ENCODE measurements at places on chromosomes 2 and 18.

- DNase-seq: no peak
These were observed 11.1 kb upstream of the RBFA start for GRCh38 chr18:80023173-80023572.

DNA sequence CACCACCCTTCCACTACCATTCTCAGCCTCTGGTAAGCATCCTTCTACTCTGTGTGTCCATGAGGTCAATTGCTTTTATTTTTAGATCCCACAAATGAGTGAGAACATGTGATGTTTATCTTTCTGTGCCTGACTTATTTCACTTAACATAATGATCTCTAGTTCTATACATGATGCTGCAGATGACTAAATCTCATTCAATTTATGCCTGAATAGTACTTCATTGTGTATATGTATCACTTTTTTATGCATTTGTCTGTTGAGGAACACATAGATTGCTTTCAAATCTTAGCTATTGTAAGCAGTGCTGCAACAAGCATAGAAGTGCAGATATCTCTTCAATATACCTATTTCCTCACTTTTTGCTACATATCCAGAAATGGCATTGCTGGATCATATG, 733.3 kb downstream of the SUCLG1 start:
- DNase-seq: no peak

DNA sequence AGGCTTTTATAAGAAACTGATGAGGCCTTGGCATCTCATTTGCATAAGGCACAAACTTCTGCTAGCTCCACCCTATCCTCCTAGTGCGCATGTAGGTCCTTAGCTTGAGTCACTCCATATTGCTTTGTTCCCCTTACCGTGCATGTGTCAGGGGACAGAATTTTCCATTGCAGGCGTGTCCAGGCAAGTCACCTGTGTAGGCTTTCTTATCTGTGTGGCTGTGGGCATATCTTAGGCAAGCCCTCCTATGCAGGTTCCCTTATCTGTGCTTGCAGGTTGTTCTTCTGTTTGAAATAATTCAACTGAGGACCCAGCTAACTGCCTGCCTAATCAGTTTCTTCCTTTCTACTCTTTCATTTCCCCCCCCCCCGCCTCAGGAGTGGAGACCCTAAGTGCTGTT, 63.3 kb upstream of the CDCA7 start:
- DNase-seq: no peak

DNA sequence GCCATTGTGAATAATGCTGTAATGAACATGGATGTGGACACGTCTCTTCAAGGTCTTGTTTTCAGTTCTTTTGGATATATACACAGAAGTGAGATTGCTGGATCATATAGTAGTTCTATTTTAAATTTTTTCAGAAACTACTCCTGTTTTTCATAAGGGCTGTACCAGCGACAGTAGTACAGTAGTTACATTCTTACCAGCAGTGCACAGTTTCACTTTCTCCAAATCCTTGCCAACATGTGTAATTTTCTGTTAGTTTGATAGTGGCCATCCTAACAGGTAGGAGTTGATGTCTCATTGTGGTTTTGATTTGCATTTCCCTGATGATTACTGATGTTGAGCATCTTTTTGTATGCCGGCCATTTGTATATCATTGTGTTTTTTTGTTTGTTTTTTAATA, 81.7 kb downstream of the EPC2 start:
- no peak for DNase-seq

DNA sequence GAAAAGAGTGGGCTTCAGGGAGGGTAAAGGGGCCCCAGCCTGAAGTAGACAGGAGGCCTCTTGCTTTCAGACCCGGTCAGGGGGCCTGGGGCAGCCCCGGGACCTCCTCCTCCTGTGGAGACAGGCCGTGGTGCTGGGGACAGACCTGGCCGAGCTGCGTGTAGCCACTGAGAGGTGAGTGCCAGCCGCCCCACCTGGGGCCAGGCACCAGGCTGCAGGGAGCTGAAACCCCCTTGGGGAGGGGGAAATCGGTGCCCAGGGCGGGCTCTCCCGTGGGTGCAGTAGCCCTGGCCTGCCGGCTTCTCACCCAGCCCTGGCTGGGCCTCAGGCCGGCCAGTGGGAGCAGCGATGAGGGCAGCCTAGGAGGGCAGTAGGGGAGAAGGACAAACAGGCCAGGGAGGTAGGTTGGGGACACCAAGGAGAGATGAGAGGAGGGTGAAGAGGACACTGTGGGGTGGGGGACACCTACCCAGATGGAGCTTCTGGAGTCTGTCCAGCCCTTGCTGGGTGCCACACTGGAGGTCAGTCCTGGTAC, 24.0 kb downstream of the CROCC2 start:
- DNase-seq: no peak

DNA sequence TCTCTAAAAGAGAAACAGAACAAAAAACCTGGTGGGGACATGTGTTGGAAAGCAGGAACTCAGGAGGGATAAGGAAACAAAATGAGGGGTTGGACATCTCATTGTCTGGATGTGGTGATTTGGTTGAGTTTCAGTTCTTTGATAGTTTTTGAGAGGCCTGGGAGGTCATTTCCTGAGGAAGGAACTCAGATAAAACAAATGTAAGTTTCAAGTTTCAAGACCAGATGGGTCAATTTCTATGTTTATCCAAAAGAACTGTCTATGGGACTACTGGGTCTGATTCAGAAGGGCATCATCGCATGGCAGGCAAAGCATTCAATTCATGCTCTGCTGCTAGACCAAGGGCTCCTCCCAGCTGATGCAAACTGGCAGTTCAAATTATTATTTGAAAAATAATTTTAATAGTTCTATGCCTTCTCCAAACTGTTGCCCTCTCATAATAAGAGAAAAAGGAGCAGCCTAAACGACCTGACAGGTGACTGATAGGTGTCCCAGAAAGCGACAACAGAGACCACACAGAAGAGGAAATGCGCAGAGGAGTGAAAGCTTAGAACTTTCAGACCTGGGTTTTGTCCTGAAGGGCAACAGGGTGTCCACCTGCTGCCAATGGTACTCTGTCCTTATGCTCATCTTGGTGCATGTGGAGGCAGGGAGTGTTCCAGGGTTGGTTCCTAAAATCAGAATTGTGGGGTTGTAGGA, 39.3 kb upstream of the SH3RF3 start:
- DNase-seq: no peak

DNA sequence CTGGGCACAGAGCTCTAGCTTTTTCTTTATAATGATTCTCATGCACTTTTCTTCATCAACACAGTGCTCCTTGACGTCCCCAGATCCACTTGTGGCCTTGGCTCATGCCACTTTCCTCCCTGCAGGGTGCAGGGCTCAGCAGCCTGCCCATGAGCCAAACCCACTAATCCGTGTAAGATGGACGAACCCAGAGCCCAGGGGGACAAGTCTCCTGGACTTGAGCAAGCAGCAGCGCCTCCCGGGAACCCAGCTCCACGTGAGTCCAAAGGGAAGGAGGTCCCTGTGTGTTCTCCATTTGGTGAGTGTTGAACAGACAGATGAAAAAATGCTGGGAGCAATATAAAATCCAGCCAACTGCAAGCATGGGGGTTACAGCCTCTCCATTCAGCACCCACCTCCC, 470.6 kb upstream of the HS6ST1 start:
- DNase-seq: no peak

DNA sequence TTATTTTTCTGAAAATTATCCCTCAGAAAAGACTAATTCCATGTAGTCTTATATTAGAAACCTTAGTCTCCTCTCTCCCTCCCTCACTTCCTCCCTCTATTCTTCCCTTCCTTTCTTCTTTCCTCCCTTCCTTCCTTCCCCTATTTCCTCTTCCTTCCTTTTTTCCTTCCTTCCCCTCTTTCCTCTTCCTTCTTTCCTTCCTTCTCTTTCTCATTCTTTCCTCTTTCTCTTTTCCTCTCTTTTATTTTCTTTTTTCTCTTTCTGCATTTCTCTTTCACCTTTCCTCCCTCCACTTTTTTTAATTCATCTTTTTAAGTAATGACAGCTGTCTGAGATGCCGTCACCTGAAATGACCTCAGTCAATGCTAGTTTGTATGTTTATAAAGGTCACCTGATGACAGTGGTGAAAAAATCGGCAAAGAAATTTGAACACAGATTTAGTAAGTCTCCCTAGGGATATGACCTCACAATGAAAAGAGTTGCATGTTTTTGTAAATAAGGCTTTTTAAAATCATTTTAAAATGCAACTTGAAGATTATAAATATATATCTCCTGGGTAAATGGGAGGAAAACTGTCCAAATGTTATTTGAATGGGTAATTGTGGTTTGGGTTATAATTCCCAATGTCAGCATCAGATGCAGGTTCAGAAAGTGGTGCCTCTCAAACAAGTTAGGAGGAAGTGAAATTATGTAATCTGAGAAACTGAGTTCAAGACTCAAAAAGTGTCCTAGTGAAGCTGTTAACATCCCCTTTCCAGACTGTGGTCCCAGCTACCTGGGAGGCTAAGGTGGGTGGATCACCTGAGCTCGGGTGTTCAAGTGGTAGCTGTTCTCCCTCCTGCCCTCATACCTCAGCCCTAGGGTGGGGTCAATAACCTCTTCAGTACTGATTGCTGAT, 90.3 kb upstream of the ST3GAL5 start:
- no peak for DNase-seq

GRCh38 chr2:200604571-200605255, 18.9 kb downstream of the AOX1 start:
- no peak for DNase-seq

DNA sequence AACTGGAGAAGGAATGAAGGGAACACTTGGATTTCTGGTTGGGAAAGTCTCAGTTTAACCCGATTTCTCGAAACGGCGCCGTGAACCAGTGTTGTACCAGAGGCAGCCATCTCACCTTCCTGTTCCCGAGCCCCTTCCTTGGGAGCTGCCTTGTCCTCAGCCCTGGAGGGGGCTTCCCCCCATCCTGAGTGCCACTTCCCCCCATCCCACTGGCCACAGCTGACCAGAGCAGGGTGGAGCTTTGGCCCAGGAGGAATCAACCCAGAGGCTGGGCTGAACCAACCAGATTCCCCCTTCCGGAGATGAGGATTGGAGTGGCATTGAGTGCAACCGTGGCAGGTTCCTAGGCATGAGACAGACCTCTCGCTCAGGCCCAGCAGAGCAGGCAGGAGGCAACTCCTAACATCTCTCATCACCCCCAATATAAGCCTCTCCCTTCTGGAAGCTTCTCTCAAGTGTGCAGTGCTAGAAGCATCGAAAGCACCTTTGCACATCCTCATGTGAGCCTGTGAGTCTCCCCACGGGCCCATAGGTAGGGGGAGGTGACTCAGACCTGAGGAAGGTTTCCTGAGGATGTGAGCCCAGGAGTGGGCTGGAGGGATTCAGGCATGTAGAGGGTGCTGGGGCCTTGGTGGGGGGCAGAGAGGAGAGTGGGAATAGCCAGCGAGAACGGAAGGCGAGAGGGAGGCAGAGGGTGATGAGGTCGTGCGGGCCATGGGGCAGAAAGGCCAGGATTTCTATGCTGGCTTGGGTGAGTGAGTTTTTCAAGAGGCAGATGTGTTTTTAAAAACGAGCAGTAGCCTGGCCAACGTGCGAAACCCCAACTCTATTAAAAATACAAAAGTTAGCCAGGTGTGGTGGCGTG, 11.9 kb downstream of the NGEF start:
- no peak for DNase-seq

DNA sequence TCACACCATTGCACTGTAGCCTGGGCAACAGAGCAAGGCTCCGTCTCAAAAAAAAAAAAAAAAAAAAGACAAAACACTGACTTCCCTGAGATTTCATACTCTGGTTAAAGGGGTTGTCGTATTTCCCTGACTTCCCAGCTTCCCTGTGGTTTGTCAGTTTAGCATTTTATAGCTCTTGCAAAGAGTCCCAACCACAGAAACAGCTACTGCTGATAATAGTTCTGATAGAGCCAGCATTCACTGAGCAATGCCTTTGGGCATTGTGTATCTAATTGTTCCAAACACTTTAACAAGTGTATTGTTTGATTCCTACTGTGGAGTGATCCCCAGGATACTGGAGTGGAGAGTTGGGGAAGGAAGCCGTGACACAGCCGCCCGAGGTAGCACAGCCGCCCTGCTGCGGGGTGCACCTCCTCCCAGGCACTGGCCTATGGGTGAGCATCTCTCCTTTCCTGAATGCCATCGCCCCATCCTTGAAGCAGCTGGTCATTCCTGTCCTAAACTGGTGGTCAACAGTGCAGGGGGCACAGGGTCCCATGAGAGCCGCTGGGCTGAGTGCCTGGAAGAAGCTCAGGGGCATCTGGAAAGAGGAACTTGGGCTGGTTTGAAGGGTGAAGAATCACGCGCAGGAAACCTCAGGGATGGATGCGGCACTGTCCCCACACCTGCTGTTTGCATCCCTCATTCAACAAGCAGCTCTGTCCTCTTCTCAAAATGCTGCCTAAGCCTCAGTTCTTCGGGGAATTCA, 81.0 kb upstream of the TMEM18 start:
- no peak for DNase-seq

DNA sequence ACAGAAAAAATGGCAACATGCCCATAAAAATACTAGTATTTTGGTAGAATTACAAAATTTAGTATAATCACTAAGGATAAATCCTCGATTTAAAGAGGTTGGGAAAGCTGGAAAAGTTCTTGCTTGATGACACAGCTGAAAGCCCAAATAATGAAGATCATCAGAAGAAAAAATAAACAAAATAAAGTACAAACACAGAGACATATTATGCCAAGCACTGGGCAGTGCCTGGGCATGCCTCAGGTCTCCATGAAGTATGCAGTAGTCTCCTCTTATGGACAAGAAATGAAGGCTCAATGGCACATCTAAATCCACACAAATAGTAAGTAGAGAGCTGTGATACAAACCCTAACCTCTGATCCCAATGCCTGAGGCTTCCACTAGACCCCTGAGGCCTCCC, 57.7 kb downstream of the RNU4ATAC start:
- DNase-seq: no peak

GRCh38 chr2:8202132-8202531, 479.7 kb upstream of the ID2 start:
- DNase-seq: no peak

- DNase-seq: no peak
These were observed 282.7 kb downstream of the DLGAP1 start for GRCh38 chr18:4172196-4173100.

DNA sequence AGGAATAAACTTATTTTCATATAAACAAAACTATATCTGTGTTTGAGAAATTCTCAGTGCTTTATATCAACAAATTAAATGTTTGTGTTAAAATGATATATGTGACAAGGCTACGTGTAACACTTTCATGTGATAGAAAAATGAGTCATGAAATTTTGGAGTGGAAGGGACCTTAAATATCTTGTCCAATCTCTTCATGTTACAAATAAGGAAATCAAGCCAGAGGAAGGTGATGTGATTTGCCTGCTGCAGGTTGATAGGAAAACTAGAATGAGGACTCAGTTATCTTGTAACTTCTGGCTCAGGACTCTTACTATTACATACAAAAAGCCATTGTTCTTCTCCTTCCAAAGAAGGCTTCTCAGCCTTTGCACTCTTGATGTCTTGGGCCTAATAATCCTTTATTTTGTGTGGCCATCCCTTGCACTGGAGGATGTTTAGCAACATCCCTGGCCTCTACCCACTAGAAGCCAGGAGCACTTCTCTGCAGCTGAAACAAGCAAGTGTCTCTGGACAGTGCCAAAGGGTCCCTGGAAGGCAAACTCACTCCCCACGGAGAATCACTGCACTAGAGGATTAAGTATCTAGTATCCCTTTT, 43.0 kb upstream of the NARS1 start:
- no peak for DNase-seq

- DNase-seq: no peak
These were observed 319.1 kb downstream of the SLC4A3 start for GRCh38 chr2:219946529-219946928.
